A172 (cell line): ENCODE measurements at places on chromosomes 2 and 18. TPM values are rescaled to one million over a fixed set of nuclear protein-coding genes. Genes with fewer than 3 reads are reported as not detected.
A peak's percentile ranks its signal among the peaks of the same experiment; 100 is the strongest.

DNA sequence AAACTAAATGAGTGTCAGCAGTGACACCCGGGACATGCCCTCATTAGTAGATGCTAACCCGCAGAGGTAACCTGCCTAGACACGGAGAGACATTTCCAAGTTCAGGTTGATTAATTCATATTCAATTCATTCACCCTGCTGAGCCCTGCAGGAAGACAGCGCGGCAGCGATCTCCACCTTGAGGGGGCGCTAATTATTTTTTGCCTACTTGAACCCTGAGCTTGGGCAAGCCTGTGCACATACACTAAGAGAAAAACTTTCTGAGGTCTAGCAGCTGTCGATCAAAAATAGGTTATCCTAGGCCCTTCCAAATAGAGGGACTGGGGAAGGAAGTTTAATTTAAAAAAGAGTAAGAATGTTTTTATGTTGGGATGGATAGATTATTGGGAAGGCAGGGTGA is 1.3 kb upstream of the LYPD6 start:
- no peak for DNase-seq

- no peak for DNase-seq
Measured at GRCh38 chr2:131023758-131024157, 69.5 kb downstream of the FAM168B start.

- no peak for DNase-seq
Measured at GRCh38 chr2:187050409-187050998, 201.5 kb upstream of the ZSWIM2 start.

- DNase-seq = peak; percentile 2
Measured at GRCh38 chr2:164178835-164179465, 442.3 kb downstream of the GRB14 start.

- no peak for DNase-seq
Measured at GRCh38 chr2:171813126-171813525, 80.9 kb downstream of the SLC25A12 start.

DNA sequence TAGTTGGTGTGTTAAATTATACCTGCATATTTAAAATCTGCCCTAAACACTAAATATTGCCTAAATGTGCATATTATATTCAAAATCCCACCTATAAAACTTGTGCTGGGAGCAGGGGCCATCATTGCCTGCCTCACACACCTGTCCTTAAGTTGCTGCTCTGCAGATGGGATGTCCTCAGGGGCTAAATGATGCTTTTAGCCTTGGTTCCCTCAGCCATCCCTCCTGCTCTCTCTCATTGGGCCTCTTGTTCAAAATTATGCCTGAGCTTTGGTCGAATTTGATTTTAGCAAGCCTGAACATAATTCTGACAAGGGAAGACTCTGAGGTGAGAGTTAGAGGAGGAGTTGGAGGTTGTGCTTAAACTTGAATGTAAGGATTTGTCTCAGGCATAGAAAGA is 318.3 kb upstream of the RAB12 start:
- no peak for DNase-seq

GRCh38 chr2:234307322-234307961 is 189.4 kb downstream of the ARL4C start:
- no peak for DNase-seq

PSD4 gene
- 10.0 and 10.2 TPM in 2 replicates for total RNA-seq

PAIP2B gene
- 0.28 and 1.1 TPM in 2 replicates for total RNA-seq

CROCC2 gene
- total RNA-seq = 0.02 TPM in 1 of 2 replicates, not detected in the other
